Activated CD8-positive, alpha-beta memory T cell treated with anti-CD3 and anti-CD28 coated beads, Interleukin-2, amount 10 ng/mL, durations not matched to agents 7 days and 5 days (primary cell): ENCODE measurements at places on chromosomes 13 and 19. TPM values are rescaled to one million over a fixed set of nuclear protein-coding genes. Genes with fewer than 3 reads are reported as not detected.

DNA sequence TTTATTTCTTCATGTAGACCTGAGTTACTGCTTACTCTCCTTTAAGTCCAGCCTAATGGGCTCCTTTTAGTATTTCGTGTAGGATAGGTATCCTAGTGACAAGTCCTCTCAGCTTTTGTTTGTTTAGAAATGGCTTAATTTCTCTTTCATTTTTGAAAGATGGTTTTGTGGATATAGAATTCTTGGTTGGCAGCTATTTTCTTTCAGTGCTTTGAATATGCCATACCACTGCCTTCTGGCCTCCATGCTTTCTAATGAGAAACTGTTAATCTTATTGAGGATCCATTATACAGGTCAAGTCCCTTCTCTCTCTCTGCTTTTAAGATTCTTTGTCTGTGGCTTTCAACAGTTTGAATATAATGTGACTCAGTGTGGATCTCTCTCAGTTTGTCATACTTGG, 46.8 kb upstream of the SACS start:
- no peak overlapping the region for H3K4me3 ChIP-seq
- H3K4me1 ChIP-seq, result no peaks in the 10 kb centered on the region
- H3K27me3 ChIP-seq, result peaks cover 40% of the 10 kb centered on the region
- DNase-seq, result no peak

DNA sequence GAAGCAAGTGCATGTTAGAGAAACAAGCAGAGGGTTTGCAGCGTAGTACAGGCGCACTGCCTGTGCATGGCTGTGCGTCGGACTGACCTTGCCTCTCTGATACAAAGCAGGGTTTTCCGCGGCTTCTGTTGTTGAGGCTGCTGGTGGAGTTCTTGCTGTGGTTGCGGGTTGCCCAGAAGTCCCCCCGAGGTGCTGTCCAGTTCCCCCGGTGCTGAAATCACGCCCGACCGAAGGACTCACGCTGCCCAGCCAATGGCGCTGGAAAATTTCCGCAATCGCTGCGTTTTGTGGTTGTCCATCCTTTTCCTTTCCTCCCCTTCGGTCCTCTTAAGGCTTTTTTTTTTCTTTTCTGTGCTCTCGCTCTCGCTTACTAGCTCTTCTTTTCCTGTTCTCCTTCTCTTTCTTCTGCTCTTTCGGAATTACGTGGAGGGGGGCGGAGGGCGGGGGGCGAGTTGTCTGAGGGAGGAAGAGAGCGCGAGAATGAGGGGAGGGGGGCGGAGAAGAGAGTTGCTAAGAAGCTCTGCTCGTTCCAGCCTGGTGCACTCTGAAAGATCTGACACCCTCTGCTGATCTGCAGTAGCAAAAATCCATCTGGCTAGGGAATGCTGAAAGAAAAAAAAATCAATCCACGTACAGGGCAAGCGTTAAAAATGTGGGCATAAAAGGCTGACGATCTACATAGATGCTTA, at the start of gene SLITRK1:
TSS of gene SLITRK1 (minus strand) at position 558 of the 689 bp plus-strand sequence. CDS start 967 bp downstream, outside the sequence.
- peaks cover 11% of the 10 kb centered on the region for H3K4me1 ChIP-seq
- H3K27me3 ChIP-seq, result peaks cover 61% of the 10 kb centered on the region
- no peak within 1 kb of the TSS for H3K27ac ChIP-seq
- H3K36me3 ChIP-seq, result no peaks in the 10 kb centered on the region
- peak; percentile 50 for DNase-seq
- no peak within 1 kb of the TSS for H3K4me3 ChIP-seq

- no peaks in the 10 kb centered on the region for H3K36me3 ChIP-seq
- peaks cover 39% of the 10 kb centered on the region for H3K27me3 ChIP-seq
- peaks cover 11% of the 10 kb centered on the region for H3K4me1 ChIP-seq
- no peak overlapping the region for H3K27ac ChIP-seq
- no peak overlapping the region for H3K4me3 ChIP-seq
- no peak for DNase-seq
Observed at GRCh38 chr19:46023311-46023779, 492 bp upstream of the PGLYRP1 start.

DNA sequence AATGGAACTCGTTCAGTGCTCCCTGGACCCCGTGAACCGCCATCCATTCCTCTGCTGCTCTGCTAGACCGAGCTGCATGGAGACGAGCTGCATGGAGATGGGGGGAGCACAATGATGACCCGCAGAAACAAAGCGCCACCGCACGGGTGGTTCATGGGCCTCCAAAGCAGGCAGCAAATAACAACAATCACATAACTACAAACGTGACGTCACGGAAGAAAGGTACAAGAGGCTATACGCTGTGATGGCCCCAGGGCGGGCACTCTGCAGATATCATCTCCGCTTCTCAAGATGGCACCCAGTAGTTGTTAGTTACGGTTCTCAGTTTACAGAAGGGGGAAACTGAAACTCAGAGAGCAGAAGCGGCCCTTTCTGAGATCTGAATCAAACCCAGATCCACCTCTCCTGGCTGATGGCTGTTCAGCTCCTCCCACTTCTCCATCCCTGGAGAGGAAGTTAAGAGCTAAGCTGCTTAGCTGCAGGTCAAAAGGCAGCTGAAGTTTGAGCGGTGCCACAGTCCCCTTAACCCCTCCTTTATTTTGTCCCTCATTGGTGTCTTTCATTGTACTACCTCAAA, 1.7 kb downstream of the ATP13A1 start:
- peak; percentile 91 for DNase-seq
- H3K27ac ChIP-seq, result peak overlapping the region; percentile 93
- H3K36me3 ChIP-seq, result peaks cover 47% of the 10 kb centered on the region
- peak overlapping the region; percentile 82 for H3K4me3 ChIP-seq
- peaks cover 36% of the 10 kb centered on the region for H3K4me1 ChIP-seq

GRCh38 chr13:76884186-76884906, 1.9 kb downstream of the KCTD12 start:
- peaks cover 28% of the 10 kb centered on the region for H3K4me1 ChIP-seq
- H3K4me3 ChIP-seq, result peak overlapping the region; percentile 79
- H3K27me3 ChIP-seq, result peaks cover 53% of the 10 kb centered on the region
- no peaks in the 10 kb centered on the region for H3K36me3 ChIP-seq
- H3K27ac ChIP-seq, result no peak overlapping the region

Gene NCR1
- total RNA-seq, result 0.80 TPM
